ENCODE measurements at places on chromosomes 7 and 10.

- no peak for DNase-seq
Measured at GRCh38 chr10:132400547-132401151, 3.6 kb downstream of the PWWP2B start.

GRCh38 chr7:34675749-34676374 is 17.8 kb downstream of the NPSR1 start:
- DNase-seq, result no peak

GRCh38 chr7:157442993-157443831 is 106.4 kb downstream of the DNAJB6 start:
- DNase-seq, result no peak

GRCh38 chr7:118777308-118777707 is 552.8 kb downstream of the ANKRD7 start:
- no peak for DNase-seq

DNA sequence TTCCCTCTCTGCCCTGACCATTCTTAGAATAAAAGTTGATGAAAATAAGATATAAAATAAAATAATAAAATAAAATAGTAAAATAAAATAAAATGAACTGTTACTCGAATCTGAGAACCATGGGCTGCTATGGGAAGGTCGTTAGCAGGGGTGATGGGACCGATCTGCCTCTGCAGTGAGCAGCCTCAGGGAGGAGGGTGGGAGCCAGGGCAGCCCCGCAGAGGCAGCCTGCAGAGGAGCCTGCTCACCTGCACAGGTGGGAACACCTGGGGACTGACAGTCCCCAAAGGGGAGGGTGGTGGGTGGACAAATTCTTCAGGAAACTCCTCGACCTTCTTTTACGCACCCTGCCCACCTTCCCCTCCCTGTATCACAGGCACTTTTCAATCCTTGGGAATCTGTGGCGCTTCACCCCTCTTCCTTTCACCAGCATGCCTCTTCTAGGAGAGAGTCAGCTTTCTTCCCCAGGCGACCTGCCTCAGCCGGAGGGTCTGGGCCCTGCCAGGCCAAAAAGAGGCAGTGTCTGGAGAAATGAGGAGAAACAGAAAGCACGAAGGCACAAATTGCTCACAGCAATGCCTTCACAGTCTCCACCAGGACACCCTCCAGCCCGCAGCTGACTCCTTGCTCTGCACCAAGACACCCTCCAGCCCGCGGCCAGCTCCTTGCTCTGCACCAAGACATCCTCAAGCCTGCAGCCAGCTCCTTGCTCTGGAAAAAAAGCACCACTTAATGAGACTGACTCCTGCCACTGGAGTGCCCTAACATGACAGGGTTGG is 368.4 kb upstream of the SHH start:
- no peak for DNase-seq

DNA sequence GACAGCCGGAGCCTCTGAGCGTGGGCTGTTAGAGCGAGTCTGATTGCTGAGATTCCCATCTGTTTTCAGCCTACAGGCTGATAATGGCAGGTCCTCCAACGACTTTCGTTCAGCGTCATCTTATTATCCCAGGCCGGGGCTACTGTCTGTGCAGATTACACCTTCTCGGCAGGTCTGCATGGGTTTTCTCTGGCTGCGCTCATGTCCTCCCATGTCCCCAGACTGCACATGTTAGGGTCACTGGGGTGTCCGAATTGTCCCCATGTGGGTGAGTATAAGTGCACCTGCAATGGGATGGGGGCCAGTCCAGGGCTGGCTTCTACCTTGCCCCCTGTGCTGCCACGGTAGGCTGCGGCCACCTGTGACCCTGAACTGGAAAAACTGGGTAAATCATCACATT is 257.8 kb downstream of the COBL start:
- DNase-seq, result no peak

- DNase-seq, result no peak
Measured at GRCh38 chr7:92843034-92843760, 6.8 kb upstream of the CDK6 start.

DNA sequence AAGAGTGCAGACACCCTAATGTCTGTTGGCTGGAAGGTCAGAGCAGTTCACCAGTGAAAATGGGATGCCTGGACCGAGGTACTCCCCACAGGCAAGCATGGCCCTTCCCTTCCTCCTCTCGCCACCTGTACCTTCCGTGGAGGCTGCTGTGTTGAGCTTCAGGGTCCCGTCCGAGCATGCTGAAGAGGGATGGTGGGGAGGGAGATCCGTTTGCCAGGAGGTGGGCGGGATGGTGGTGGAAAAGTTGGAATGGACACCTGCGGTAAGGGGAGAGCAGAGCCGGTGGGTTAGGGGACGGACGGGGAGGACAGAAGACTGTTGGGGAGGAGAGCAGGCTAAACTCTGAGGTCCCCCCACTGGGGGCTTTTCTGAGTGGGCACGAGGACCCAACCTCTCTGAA is 15.9 kb upstream of the ZNF777 start:
- no peak for DNase-seq

- DNase-seq, result no peak
Measured at GRCh38 chr7:76509931-76510877, at the start of gene UPK3B. UPK3B (plus strand) TSS chr7:76510552; CDS start chr7:76510653, 101 bp downstream.

GRCh38 chr10:53786236-53786900 is 1013.8 kb upstream of the MBL2 start:
- no peak for DNase-seq

- no peak for DNase-seq
Measured at GRCh38 chr7:133575726-133576440, 323.0 kb downstream of the EXOC4 start.

- DNase-seq, result no peak
Measured at GRCh38 chr7:114916261-114916892, 5.5 kb upstream of the MDFIC start.

- no peak for DNase-seq
Measured at GRCh38 chr10:61020420-61021158, 76.6 kb upstream of the RHOBTB1 start.

GRCh38 chr7:33589911-33590310 is 315.4 kb upstream of the BMPER start:
- no peak for DNase-seq

GRCh38 chr10:20181434-20181833 is 365.2 kb downstream of the PLXDC2 start:
- no peak for DNase-seq

GRCh38 chr10:43214071-43214955 is 52.6 kb downstream of the RASGEF1A start:
- DNase-seq, result no peak

GRCh38 chr7:91922857-91923256 is 17.8 kb upstream of the AKAP9 start:
- no peak for DNase-seq

- DNase-seq, result no peak
Measured at GRCh38 chr7:108650467-108650866, 80.8 kb downstream of the DNAJB9 start.

GRCh38 chr10:34205452-34205851 is 609.6 kb downstream of the PARD3 start:
- no peak for DNase-seq

DNA sequence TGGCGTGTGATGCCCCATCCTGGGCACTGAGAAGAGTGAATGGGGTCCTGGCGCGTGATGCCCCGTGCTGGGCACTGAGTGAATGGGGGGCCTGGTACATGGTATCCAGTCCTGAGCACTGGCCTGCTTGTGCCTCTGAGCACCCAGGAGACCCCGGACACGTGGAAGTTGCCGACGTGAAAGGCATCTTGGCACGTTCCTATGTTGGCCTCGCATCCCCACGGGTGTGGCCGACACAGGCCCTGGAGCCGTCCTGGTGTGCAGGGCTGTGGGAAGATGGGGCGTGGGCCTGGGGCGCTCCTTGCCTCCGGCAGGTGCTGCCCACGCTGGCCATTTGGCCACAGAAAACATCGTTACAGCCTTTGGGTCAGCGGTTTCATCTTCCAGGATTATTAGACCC is 35.5 kb downstream of the CFAP46 start:
- no peak for DNase-seq

GRCh38 chr10:69379800-69380199 is 36.9 kb downstream of the TACR2 start:
- DNase-seq, result no peak

DNA sequence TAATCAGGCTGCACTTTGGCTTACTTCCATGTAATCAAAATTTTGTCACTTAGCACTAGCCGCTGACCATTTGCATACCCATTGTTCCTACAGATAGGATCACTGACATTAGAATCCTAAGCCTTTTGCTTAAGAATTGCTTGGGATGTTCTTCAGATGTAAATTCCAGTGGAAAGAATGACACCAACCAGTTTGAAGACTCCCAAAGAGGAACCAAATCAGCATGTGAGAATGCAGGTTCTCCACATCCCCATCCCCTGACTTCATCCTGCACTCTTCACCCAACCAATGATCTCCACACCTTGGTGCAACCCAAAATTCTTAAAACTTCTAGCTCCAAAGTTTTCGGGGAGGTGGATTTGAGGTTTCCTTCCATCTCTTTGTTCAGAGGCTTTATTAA is 345.6 kb downstream of the GPAM start:
- DNase-seq, result no peak

DNA sequence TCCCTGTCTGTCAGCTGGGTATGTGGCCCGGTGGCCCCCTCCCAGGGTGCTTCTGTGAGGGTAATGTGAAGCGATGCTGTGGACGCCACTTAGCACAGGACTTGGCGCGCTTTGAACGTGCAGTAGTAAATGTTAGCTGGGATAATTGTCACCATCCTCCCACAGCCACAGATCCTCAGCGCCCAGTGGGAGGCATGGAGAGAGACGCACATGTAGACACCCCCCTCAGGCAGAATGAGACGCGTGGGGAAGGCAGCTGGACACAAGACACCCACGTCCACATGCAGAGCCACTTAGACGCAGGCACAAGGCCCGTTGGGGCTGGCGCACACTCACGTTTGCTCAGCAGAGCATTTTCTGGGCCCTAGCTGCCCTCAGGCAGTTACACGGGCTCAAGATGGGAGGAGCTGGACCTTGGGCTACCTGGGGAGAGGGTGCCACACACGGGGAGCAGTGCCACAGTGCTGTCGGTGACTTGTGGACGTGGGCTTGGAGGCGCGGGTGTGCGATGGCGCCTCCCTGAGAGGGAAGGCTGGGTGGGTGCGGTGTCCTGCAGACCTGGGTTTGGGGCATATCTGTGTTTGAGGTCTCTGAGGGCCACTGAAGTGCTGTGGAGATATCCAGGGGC is 26.4 kb downstream of the ADCYAP1R1 start:
- no peak for DNase-seq

DNA sequence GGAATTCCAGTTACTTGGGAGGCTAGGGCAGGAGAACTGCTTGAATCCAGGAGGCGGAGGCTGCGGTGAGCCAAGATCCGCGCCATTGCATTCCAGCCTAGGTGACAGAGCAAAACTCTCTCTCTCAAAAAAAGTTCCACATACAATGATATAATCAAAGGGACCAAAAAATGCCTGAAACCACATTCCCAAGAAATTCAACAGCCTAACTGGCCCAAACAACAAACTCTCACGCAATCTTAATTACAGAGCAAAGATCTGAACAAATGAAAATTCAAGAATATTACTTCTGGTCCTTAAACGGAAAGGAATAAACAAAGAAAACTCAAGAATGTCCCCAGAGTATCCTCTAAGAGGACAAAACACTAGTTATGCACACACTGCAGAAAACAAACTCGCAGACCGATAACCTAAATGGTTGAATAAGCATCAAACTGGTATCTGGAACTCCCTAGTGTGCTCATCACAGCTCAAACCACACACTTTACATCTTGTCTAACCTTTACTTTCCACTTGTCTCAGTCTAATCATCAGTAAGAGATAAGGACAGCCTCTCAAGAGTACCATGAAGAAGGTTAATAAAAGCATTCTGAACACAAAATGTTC is 3.7 kb downstream of the OGA start:
- DNase-seq, result no peak

DNA sequence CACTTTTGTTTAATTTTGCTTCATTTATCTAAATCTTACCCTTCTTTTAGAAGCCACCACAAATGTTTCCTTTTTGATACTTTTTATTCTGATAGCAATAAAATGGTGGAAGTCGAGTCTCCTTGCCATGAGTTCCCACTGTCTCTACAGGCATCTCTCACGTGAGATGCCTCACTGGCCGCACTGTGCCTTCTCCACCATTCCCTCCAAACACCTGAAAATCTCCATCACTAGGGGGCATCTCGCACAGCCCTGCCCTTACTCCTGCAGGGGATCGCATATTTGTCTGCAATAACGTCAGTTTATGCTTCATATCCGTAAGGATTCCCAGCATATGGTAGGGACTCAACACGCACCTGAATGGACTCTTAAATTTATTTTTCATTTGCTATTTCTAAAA is 56.3 kb upstream of the NCAPG2 start:
- DNase-seq, result no peak

- DNase-seq, result no peak
Measured at GRCh38 chr7:81190997-81191768, 272.3 kb upstream of the SEMA3C start.

GRCh38 chr10:57664815-57665214 is 602.9 kb downstream of the IPMK start:
- DNase-seq, result no peak

GRCh38 chr7:78516450-78516849 is 717.9 kb downstream of the PHTF2 start:
- DNase-seq, result no peak

DNA sequence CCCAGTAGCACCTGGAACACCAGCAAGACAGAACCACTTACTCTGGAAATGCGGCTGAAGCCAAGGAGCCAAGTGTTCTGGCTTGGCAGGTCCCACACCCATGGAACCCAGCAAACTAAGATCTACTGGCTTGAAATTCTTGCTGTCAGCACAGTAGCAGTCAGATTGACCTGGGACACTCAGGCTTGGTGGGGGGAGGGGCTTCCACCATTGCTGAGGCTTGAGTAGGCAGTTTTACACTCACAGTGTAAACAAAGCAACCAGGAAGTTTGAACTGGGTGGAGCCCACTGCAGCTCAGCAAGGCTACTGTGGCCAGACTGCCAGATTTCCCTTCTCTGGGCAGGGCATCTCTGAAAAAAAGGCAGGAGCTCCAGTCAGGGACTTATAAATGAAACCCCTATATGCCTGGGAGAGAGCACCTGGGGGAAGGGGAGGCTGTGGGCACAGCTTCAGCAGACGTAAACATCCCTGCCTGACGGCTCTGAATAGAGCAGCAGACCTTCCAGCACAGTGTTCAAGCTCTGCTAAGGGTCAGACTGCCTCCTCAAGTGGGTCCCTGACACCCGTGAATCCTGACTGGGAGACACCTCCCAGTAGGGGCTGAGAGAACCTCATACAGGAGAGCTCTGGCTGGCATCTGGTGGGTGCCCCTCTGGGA is 121.2 kb downstream of the MTERF1 start:
- DNase-seq, result no peak

DNA sequence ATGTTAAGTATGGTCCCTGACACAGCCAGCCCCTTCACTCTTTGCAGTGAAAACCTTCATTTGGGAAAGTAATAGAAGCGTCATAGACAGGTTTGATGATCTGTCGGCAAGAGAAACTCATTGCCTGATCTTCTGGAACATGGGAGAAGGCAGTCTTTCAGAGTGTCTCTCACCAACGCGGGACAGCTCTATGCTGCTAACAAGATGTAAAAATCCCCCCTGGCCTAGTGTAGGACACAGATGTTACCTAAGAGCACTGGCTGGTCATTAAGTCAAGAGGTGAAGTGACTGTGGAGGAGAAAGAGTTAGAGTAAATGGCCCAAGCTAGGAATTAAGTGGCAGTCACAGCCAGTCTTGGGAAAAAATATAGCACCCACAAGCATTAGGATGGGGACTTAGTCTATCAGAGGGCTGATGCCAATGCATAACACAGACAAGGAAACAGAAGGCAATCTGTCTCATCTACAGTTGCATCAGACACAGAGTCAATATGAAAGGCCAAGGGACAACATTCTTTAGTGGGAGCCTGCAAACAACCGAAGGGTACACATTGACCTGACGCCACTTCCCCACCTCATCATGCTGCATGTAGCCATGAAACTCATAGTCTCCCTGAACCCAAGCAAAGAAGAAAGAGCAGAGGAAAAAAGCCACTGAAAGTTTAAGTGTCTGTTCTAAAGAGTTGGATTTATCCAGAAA is 69.5 kb downstream of the SORCS1 start:
- DNase-seq, result no peak

All from activated CD8-positive, alpha-beta memory T cell treated with anti-CD3 and anti-CD28 coated beads for 1 hour (primary cell).